Stimulated activated CD4-positive, alpha-beta T cell treated with anti-CD3 and anti-CD28 coated beads, Interleukin-12 subunit alpha, Interleukin-12 subunit beta, amount 100 ng/mL, for 24 hours (primary cell): ENCODE measurements at places on chromosomes 1 and 21.

DNA sequence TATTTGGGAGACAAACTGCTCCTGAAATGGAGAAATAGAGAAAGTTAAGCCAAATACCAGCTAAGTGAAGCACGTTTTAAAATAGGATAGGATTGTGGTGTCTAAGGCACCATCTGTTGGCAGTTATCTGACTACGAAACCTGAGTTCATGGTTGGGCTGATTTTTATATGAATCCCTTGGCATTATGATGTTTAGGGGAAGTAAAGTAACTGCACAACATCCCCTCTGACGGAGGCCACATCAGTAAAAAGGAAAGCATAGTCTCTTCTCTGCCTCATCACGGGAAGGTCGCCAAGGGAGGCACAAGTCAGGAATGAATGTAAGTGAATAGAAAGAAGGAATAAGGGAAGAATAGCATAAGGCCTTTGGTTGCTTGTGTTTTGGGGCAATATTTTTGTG lies 128.0 kb downstream of the PRRX1 start:
- no peak for DNase-seq

DNA sequence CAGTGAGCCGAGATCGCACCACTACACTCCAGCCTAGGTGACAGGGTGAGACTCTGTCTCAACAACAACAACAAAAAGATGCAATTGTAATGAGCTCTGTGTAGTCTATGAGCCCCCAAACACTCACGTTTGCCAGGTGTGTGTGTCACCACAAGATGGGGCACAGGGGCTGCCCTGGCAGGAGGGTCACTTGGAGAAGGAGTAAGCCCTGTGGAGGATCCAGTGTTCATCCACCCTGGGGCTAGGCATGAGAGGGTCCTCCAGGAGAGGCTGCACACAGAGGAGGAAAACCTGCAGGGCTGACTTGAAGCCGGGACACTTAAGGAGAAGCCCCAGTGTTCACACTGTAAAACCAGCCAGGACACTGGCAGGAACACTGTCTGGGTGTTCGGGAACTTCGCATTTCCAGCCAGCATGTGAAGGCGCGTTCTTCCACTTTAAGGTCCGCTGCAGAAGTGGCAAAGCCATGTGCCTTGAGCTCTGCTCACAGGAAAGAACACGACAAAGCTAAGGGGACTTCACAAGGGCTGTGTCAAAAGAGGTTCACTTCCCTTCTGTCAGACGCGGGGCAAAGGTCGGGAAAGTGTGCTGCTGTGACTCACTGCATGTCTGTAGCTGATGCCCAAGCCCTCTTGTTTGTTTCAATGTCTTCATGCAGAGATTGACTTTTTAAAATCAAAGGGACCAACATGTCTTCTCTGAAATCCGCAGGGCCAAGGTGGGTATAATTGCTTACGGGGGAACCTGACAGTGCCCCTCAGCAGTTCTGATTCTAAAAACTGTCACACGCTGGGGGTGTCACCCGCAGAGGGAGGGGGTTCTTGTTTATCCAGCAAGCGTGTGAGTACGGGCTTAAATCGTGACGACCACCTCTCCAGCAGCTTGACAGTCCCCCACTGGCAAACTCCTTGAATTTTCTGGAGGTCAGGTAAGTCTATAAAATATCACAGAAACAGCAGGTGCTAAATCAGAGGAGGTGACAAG lies 102.8 kb downstream of the RIPK4 start:
- DNase-seq = no peak

DNA sequence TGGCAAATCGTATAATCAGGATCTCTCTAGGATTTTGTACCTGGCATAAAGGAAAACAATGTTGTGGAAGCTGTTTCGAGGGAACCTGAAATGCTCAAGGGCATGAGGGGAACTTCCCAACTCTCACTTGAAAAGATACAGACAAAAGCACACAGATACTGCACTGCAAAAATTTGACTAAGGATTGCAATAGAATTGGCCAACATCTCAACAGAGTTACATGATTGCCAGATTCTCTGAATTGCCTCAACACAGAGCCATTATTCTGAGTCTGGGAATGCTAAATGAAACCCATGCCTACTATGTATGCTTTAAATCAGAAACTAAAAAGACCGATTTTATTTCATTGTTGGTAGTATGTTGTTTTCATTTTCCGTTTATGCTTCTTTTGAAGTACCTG lies 16.0 kb downstream of the KRTAP19-8 start:
- no peak for DNase-seq

- DNase-seq = no peak
These were observed 47.5 kb upstream of the FOXO6 start for GRCh38 chr1:41313661-41314131.

GRCh38 chr1:203278082-203278884 lies 27.0 kb upstream of the BTG2 start:
- DNase-seq = no peak

DNA sequence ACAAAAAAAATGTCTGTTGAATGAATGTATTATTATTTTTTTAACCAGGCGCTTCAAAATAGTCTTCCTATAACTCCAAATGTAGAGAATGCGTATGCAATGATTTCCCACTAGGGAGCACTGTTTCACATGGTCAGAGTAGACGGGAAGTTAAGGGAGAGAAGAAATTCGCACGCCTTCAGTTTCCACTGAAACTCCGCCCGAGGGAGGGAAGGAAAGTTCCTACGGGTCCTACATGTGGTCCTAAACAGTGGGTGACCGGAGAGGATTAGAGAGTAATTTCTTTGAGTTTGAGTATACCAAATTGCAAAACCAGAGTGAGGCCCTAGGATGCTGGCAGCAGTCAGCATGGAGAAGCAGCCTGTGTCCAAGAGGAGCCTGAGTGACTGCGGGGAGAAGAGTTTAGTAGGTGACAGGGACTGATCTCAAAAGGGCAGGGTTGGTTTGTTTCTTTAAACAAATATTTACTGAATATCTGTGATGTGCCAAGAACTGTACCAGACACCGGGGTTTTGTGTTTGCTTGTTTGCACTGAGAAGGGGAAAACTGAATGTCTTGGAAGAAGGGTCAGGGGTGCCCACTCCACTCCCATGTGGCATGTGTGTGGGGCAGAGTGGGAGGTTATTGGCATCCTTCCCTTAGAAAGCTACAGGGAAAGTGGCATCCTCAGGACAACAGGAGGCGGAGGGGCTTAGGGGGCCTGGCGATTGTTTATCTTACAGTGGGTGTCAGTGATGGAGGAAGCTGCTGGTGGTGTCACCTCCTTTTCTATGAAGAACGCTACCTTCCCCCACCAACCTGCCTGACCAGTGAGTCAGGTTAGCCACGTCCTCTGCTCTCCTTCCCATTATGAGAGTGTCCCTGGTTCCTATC lies 22.8 kb downstream of the RNU5D-1 start:
- DNase-seq = no peak

DNA sequence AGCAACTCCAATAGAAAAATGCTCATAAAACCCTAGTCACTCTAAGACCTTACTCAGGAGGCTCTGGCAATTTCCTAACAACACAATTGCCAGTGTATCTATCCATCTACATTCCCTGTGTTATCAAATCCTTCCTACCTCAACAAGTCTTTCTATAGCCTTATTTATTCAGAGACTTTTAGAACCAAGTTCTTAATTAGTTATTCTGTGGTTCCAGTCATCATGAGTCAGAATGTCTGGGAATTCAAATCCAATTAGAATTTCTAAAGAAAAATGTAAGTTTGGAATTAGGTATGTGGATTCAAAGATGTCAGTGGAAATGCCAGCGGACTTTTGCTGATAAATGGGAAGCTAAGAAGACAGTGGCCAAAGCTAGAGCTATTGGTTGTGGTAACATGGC lies 302.6 kb upstream of the C1orf87 start:
- DNase-seq = no peak

DNA sequence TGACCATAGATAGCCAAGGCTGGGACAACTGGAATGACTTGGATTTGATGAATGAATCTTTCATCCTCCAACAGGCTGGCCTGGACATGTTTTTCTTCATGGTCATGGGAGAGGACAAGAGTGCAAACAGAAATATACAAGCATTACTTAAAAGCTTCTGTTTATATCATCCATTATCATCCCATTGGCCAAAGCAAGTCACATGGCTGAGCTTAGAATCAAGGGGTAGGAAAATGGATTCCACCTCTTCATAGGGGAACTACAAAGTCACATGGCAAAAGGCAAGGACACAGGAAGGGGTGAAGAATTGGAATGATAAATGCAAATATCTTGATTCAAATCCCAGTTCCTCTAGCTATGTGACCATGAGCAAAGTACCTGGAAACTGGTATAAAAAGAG lies 90.2 kb upstream of the BARHL2 start:
- no peak for DNase-seq

GRCh38 chr1:36920371-36920770 lies 113.9 kb downstream of the GRIK3 start:
- DNase-seq = no peak

GRCh38 chr1:179924268-179924667 lies 30.3 kb upstream of the CEP350 start:
- no peak for DNase-seq

GRCh38 chr1:224170748-224171478 lies 12.1 kb upstream of the DEGS1 start:
- no peak for DNase-seq

GRCh38 chr21:29265690-29266479 lies 32.8 kb upstream of the BACH1 start:
- DNase-seq = no peak

DNA sequence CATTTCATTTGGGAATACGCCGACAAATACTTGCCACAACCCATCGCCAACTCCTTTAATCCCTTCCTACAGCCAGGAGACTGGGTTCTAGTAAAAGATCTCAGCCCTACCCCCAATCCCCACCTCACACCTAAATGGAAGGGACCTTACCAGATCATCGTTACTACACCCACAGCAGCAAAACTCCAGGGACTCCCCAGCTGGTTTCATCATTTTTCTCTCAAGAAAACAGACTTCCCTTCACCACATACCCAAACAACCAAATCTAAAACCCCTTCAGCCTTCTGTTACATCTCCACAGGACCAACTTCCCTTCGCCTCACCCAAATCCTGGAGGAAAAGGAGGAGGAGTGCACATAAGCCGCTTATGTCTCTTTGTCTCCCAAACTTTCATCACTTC lies 23.7 kb upstream of the SLC2A5 start:
- no peak for DNase-seq

GRCh38 chr1:43005460-43006361 lies 47.0 kb upstream of the SLC2A1 start:
- no peak for DNase-seq

GRCh38 chr1:206112600-206113301 lies 4.4 kb downstream of the AVPR1B start:
- DNase-seq = no peak

DNA sequence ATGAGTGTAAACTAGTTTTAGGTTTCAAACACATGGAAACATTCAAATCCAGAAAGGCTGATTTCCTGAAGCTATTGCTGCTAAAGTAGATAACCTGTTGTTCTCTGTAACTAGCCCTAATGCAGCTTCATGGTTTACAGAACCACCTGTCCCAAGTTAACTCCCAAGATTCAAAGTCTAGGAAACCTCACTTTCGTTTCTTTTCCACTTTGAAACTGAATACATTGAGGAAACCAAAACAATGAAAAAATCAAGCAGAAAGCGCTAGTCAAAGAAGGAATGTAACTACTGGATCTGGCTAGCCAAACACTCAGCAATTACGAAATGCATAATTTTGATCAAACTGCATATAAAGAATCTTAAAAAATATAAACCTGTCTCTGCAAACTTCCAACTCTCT lies 17.8 kb downstream of the SLC16A1 start:
- DNase-seq = no peak
